ENCODE measurements at places on chromosomes 7 and 10. TPM values are rescaled to one million over a fixed set of nuclear protein-coding genes. Genes with fewer than 3 reads are reported as not detected.

GRCh38 chr7:69193061-69193460, 405.2 kb upstream of the AUTS2 start:
- no peak for DNase-seq

DNA sequence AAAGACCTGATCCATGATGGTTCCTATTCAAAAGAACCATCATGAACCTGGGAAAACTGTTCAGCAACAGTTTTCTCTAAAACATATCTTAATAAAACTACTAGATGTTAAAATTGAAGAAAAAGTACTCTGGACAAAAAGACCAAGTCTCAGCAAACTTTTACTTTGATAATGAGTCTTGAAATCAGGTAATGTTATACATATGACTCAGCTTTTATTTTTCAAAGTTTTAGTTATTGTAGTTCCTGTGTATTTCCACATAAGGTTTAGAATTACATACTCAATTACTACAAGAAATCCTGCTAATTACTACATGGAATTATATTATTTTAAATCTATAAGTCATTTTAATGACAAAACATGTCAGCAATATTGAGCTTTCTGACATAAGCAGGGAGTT, 42.2 kb downstream of the ZNF33B start:
- DNase-seq: no peak

DNA sequence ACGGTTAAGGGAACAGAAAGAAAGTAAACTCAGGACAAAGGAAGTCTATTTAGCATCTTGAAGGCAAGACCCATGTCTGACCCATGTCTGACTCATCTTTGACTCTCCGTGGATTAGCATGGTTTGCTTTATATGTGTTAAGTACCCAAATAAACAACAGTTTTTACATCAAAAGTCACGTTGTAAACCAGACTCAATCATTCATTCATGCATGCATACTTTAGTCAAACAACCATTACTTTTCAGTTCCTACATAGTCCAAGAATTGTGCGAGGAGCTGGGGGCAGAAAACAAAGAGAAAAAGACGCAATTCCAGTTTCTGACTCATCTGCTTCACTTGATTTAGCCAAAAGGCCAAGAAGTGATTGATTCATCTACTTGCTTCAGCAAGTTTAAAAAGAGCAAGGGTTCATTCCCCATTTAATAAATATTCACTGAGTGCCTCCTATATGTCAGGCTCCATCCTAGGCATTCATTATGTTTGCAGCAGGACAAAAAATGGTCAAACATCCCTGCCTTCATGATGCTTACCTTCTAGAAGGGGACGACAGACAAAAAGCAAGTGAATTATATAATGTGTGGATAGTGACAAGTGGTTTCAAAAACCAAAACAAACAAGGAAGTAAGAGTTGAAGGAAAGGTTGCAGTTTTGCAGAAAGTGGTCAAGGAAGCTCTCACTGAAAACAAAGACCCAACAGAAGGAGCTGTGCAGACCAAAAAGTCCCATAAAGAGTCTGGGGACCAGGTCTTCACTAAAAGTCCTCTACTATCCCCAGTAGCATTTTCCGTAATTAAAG, 116.2 kb downstream of the FAM107B start:
- no peak for DNase-seq

DNA sequence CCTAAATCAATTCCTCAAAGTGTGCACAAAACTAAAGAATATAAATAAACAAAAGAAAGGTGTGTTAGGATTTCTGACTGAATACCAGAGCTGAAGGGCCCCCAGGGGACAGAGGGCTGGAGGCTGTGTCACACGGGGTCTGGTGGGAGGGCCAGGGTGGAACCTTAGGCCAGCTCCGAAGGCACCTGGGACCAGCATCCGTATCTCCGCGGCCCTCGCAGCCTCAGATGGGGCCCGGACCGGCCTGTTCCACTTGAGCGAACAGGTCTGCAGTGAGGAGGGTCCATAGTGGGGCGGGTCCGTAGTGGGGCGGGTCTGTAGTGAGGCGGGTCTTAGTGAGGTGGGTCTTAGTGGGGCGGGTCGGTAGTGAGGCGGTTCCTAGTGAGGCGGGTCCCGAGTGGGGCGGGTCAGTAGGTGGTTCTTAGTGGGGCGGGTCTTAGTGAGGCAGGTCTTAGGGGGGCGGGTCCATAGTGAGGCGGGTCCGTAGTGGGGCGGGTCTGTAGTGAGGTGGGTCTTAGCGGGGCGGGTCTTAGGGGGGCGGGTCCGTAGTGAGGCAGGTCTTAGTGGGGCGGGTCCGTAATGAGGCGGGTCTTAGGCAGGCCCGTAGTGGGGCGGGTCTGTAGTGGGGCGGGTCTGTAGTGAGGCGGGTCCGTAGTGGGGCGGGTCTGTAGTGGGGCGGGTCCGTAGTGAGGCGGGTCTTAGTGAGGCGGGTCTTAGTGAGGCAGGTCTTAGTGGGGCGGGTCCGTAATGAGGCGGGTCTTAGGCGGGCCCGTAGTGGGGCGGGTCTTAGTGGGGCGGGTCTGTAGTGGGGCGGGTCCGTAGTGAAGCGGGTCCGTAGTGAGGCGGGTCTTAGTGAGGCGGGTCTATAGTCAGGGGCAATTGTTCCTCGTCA, 15.1 kb downstream of the GPR146 start:
- DNase-seq: no peak

- no peak for DNase-seq
Observed at GRCh38 chr7:70679661-70680060, 452.3 kb upstream of the GALNT17 start.

- no peak for DNase-seq
Observed at GRCh38 chr10:12774204-12774894, 227.2 kb downstream of the CCDC3 start.

DNA sequence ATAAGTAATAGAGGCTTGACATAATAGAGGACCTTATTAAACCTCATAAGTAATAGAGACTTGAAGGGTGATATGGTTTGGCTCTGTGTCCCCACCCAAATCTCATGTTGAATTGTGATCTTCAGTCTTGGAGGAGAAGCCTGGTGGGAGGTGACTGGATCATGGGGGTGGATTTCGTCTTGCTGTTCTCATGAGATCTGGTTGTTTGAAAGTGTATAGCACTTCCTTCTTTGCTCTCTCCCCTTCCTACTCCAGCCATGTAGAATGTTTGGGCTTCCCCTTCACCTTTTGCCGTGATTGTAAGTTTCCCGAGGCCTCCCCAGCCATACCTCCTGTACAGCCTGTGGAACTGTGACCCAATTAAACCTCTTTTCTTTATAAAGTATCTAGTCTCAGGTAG, 8.6 kb downstream of the KIFBP start:
- DNase-seq: no peak

DNA sequence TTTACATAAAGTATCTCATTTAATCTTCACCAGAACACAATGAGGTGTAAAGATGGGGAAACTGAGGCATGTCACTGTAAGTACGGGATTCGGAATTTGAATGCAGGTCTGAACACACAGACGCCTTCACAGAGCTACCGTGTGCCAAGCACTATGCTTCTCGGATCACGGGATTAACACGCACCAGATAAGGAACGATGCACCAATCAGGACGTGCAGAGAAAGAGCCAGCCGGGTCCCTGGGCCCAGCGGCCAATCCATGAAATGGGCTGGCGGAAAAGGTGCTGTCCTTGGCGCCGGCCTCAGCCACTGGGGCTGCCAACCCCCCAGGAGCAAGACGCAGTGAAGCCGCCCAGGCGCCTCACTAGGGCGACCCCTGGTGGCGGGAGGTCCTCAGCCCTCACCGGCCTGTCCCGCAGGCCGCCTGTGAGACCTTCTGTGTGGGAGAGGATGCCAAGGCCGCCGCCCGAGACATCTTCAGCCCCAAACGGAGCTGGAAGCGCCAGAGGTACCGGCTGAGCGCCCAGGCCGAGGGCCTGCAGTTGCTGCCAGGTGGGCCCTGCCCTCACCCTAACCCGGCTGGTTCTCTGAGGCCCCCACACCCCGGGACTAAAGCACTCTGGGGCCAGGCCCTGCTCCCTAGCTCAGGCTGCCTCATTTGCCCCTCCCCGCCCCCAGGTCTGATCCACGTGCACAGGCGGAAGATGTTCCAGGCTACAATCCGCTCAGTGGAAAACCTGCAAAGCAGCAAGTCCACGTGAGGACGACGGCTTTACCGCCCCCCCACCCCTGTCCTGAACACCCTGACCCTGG, 15.6 kb downstream of the ATG9B start:
- peak; percentile 74 for DNase-seq

The ADAMTS14 gene
- 0.09 TPM for total RNA-seq

DNA sequence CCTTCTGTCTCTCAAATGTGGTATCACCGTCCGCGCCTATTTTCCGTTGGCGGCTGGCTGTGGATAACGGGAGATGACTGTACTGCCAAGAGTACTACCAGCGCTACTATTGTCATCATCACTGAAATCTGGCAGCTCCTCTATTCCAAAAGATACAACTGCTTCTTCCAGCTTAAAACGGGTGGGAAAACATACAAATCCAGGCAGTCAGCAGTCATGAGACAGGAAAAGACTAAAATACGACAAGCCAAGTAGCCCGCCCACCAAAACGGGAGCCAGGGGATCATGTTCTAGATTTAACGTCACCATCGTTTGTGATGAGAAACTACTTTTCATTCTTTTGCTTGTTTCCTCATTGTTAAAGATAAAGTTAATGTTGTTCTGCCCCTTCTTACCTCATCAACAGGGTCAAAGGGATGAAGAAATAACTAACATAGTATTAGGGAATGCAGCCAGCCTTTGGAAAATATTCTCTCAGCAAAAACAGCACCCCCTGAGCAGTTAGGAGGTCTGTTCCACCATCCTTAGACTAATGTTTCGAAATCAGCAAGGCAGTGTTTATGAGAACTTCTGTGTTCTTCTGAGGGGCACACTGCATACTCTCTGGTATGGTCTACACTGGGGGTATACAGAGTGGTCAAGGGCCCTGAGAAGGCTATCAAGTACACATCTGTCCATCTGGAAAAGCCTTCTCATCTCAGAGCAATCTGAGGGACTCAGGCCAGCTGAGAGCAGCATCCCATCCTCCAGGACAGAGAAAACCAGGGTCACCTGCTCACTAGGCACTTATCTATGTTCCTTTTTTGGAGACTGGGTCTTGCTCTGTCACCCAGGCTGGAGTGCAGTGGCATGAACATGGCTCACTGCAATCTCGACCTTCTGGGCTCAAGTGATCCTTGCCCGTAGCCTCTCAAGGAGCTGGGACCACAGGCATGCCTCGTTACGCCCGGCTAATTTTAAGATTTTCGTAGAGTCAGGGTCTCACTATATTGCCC, 47.5 kb downstream of the GNA12 start:
- DNase-seq: no peak

GRCh38 chr7:37323966-37324365, 124.7 kb downstream of the ELMO1 start:
- DNase-seq: no peak

DNA sequence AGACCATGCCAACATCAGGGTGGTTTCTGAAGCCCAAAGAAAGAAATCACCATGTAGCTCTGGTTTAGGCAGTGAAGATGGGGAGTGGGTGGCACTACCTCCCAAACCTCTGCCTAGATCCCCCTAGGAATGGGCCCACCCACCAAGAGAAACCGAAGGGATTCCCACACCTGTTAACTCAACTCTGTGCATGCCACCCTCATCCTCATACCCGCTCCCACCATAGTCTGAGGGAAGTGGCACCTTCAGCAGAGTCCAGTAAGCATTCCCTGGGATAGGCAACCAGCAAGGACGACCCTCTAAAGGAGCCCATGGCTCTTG, 1.7 kb upstream of the PLXNA4 start:
- DNase-seq: no peak

DNA sequence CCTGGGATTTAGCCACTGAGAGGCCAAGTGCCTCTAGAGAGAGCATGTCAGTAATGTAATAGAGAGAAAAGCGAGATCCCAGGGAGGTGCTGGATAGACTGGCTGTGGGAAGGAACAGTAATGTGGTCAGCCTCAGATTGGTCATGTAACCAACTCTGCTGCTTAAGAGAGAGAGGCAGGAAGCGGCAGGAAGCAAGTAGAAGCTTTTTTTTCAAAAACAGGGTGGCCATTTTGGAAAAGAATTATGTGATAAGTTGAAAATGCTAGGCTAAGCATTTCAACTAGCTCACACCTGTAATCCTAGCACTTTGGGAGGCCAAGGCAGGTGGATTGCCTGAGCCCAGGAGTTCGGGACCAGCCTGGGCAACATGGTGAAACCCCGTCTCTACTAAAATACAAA, 3.7 kb upstream of the PCOLCE start:
- DNase-seq: no peak

The PLEKHS1 gene
- not detected for total RNA-seq

DNA sequence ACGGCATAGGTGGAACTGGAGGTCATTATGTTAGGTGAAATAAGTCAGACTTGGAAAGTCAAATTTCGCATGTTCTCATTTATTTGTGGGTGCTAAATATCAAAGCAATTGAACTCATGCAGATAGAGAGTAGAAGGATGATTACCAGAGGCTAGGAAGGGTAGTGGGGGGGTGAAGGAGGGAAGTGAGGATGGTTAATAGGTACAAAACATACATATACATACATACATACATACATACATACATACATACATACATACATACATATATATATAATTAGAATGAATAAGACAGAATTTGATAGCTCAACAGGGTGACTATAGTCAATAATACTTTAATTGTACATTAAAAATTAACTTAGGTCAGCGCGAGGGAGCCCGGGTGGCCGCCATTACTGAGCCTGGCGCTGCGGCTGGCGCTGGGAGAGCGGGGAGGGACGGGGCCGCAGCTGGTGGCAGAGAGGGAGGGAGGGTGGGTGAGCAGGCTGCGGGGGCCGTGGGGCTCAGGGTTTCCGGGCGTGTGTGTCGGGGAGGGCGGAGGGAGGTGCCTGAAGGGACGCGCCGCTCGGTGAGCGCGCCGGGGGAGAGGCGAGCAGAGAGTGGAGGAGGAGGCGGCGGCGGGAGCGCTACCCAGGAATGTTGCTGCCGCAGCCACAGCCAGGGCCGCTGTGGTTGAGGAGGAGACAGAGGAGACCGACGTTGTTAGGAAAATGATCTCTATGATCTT, 85.8 kb upstream of the EGFR start:
- DNase-seq: no peak

GRCh38 chr10:127996586-127996985, 89.7 kb downstream of the PTPRE start:
- DNase-seq: no peak

DNA sequence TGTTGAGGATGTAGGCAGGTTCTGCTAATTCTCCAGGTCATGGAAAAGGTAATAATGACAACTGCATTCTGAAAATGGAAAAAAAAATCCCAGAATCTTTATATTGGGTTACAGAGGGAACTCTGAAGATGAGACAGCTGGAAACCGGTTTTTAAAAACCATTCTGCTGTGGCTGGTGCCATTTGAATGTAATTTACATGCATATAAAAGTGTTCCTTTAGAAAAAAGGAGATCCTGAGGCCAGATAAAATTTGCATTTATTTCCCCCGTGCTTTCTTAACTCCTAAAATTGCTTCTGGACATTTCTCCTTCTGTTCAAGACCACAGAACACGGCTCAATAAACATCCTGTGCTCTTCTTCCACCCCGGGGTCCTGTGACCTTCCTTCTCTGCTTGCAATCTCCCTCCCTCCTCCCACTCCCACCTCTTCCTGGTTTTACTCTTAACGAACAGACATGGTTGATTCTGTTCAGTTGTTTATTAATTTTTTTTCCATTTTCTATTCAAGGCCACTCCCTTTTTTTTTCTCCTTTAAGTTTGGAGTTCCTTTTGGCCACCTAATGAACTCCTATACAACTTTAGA, 41.6 kb downstream of the SH2D4B start:
- no peak for DNase-seq
